Large intestine (tissue), 12 donors: ENCODE measurements at places on chromosomes 6 and 20. TPM values are rescaled to one million over a fixed set of nuclear protein-coding genes. Genes with fewer than 3 reads are reported as not detected.

GRCh38 chr6:143357561-143358255 is 92.8 kb downstream of the ADAT2 start:
- no peaks in the 10 kb centered on the region for H3K36me3 ChIP-seq
- H3K4me1 ChIP-seq, result peaks cover 11% of the 10 kb centered on the region
- H3K4me3 ChIP-seq, result no peak overlapping the region
- no peaks in the 10 kb centered on the region for H3K27me3 ChIP-seq
- H3K27ac ChIP-seq, result peak overlapping the region; percentile 29

DNA sequence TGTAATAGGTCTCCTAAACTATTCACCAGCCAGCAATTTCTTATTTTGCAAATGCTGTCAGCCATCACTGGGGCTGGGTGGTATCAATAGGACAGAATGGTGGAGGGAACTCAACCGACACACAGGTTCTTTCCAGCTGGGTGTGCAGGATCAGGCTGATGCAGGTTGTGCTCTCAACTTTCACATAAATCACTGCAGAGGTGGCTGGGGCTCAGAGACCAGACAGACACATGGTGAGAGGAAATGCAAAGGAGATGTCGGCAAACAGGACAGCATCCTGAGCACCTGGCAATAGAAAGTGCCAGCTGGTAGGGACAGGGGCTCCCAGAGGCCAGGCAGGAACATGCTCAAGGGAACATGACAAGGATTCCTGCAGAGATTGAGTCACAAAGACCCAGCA is 254.9 kb downstream of the SOD2 start:
- no peak overlapping the region for H3K27ac ChIP-seq
- DNase-seq, result no peak
- no peaks in the 10 kb centered on the region for H3K4me1 ChIP-seq
- H3K36me3 ChIP-seq, result no peaks in the 10 kb centered on the region
- H3K4me3 ChIP-seq, result no peak overlapping the region

DNA sequence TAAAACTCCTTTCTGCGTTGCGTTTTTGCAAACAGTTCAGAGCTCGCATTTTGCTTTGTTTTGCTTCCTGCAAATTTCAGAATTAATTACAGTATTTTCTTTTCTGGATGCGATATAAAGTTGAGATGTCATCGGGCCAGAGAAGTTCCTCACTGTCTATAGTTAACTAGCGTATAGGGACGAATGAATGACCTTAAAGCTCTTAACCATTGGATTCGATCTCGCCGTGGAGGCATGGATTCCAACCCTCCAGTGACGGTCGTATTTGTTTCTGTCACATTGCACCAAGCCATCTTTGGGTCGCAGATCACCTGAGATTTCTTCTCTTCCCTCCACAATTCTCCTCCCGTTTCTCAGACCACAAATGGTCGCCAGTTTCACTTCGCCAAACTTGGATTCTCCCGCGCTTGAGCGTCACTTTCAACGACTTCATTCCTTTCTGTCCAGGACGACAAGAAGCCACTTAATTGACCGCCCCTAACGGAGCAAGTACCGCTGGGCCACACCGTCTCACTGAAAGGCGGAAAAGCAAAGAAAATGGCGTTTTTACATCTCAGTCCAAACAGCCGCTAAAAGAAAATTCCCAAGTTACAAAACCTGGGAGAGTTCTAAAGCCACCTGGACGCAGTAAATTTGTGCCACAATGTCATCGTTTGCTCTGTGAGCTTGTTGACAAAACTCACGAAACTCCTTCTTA is 85.3 kb upstream of the ZNF184 start:
- H3K36me3 ChIP-seq, result no peaks in the 10 kb centered on the region
- H3K4me3 ChIP-seq, result no peak overlapping the region
- DNase-seq, result no peak
- no peak overlapping the region for H3K27ac ChIP-seq
- peaks cover 94% of the 10 kb centered on the region for H3K27me3 ChIP-seq

DNA sequence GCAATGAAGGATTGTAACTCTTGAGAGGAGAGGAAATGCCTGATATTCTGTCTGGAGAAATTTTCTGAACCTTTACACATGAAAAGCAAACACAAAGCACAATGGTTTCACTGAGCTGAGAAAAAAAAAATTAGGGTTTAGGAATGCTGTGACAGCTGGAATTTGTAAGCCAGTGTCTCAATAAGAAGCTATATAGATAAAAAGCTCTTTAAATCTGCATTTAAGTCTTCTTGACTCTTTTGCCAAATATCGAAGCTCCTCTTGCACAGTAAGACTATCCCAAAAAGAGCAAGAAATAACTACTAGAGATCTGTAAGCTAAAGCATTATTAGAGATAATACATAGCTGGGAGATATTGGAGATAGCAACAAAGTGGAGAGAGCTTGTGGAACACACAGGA is 1334.0 kb upstream of the CITED2 start:
- DNase-seq, result no peak
- H3K27ac ChIP-seq, result no peak overlapping the region
- no peak overlapping the region for H3K4me3 ChIP-seq
- H3K4me1 ChIP-seq, result no peaks in the 10 kb centered on the region

GRCh38 chr20:4813863-4814695 is 92.4 kb downstream of the PRND start:
- no peaks in the 10 kb centered on the region for H3K36me3 ChIP-seq
- H3K4me3 ChIP-seq, result no peak overlapping the region
- H3K27me3 ChIP-seq, result no peaks in the 10 kb centered on the region
- H3K4me1 ChIP-seq, result no peaks in the 10 kb centered on the region
- DNase-seq, result peak; percentile 28

SYCP2 gene
- 4.2 TPM for polyA plus RNA-seq

GMPR gene
- 3.2 TPM for polyA plus RNA-seq

GRCh38 chr6:90502866-90503407 is 83.9 kb downstream of the MAP3K7 start:
- H3K4me3 ChIP-seq, result no peak overlapping the region
- H3K27ac ChIP-seq, result peak overlapping the region; percentile 41
- DNase-seq, result peak; percentile 42

DNA sequence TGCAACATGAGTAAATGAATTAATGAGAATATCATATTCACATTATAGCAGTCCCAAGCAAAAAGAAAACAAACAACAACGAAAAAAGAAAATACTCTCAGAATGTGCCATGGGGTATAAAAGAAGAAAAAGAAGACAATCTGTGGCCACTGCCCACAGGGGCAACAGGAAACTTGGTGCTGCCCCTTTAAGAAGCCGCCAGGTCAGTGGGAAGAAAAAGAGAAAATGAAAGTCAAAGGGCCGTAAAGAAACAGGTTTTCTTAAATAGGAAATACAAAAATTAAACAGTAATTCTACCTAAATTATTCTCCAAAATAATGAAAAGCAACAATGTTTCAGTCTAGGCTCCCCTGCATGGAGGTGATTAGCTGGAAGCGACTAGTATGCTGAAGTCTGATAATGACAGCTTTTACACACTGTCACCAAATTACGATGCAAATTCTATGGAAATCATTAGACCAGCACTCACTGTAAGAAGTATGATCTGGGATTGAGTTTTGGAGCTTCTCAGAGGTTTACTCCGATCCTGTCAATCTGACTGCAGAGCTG is 23.6 kb downstream of the GMDS start:
- no peaks in the 10 kb centered on the region for H3K27me3 ChIP-seq
- H3K36me3 ChIP-seq, result no peaks in the 10 kb centered on the region
- DNase-seq, result no peak
- peaks cover 17% of the 10 kb centered on the region for H3K4me1 ChIP-seq
- peak overlapping the region; percentile 40 for H3K4me3 ChIP-seq
- peak overlapping the region; percentile 46 for H3K27ac ChIP-seq

DNA sequence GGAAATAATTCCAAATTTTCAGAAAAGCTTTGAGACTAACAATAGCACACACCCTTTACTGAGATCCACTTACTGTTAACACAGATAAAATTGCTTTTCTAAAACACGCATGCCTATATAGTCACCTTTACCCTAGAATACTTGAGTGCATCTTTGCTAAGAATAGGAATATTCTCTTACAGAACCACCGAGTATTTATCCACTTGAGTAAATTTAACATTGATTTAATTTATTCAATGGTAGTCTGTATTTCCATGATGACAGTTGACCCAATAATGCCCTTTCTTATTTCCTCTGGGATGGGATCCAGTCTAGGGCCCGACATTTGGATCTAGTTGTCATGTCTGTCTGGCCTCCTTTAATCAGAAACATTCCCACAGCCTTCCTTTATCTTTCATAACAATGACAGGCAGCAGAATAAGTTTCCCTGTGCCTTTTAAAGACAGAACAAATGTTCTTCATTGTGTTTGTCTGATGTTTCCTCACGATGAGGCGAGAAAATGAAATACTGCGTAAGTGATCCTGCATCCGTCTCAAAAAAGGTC is 56.6 kb upstream of the ERVFRD-1 start:
- no peaks in the 10 kb centered on the region for H3K36me3 ChIP-seq
- H3K27ac ChIP-seq, result no peak overlapping the region
- H3K27me3 ChIP-seq, result no peaks in the 10 kb centered on the region
- no peak overlapping the region for H3K4me3 ChIP-seq

FLRT3 gene
- 96.3 TPM for polyA plus RNA-seq

DNA sequence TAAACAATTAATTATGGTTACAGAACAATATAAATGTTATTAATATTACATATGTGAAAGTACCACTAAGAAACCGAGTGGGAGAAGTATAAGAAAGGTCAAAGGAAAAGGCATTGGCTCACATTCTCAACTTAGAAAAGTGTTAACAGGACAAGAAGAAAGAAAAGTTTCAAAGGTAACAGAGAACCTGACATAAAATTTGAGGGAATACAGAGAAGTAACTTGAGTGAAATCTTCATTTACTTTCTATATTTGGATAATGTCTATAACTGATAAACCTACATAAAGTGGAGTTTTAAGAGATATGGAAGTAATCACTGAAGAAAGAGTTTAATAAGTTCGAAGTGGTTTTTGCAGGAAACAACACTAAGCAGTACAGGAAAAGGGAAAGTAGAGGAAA is 30.1 kb downstream of the REPS1 start:
- no peak for DNase-seq
- no peaks in the 10 kb centered on the region for H3K36me3 ChIP-seq
- H3K4me1 ChIP-seq, result peaks cover 7% of the 10 kb centered on the region
- H3K27ac ChIP-seq, result peak overlapping the region; percentile 53
- no peak overlapping the region for H3K4me3 ChIP-seq

BTN1A1 gene
- 0.22 TPM for polyA plus RNA-seq

DNA sequence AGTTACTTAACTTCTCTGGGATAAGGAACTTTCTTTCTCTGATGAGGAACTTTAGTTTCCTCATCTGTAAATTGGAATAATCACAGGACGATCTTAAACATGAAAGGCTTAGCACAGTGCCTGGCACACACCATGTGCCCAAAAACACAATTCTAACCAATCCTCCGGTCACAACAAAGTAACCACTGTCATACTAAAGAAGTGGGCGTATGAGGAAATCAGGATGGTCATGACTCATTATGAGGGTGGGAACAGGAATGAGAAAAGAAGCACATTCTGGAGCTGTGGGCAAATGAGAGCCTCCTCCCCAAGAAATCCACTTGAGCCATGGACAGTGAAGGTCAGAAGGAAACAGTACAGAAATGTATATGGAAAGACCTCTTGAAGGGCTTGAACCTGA is 82.9 kb downstream of the LRFN2 start:
- no peaks in the 10 kb centered on the region for H3K27me3 ChIP-seq
- H3K36me3 ChIP-seq, result no peaks in the 10 kb centered on the region
- no peak overlapping the region for H3K4me3 ChIP-seq
- no peak overlapping the region for H3K27ac ChIP-seq
- DNase-seq, result no peak

- H3K27me3 ChIP-seq, result no peaks in the 10 kb centered on the region
- H3K4me1 ChIP-seq, result peaks cover 7% of the 10 kb centered on the region
- no peaks in the 10 kb centered on the region for H3K36me3 ChIP-seq
- H3K27ac ChIP-seq, result no peak overlapping the region
These were observed 7.8 kb upstream of the EZR start for GRCh38 chr6:158826819-158827501.

CRISP3 gene
- polyA plus RNA-seq, result 0.06 TPM

GRCh38 chr20:32003325-32003724 is 6.9 kb upstream of the CCM2L start:
- H3K27ac ChIP-seq, result no peak overlapping the region
- peaks cover 19% of the 10 kb centered on the region for H3K27me3 ChIP-seq
- no peak for DNase-seq
- no peak overlapping the region for H3K4me3 ChIP-seq
- no peaks in the 10 kb centered on the region for H3K4me1 ChIP-seq
- no peaks in the 10 kb centered on the region for H3K36me3 ChIP-seq

DNA sequence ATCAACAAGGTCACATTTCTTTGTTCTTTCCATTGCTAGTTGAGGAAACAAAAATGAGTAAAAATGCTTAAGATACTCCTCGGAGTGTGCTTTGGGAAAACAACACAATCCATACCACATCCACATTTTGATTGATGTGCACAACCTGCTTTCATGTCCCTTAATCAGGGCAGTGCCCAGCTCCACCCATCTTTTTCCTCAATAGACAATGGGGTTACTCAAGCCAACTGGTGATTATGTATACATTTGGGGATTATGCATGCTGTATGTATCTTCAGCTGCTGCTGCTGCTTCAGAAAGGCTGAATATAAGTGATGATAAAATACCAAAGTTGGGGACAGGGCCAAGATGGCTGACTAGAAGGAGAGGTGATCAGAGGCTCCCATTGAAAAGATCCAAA is 155.2 kb upstream of the VGLL2 start:
- no peak for DNase-seq
- H3K4me1 ChIP-seq, result no peaks in the 10 kb centered on the region
- no peak overlapping the region for H3K27ac ChIP-seq
- no peaks in the 10 kb centered on the region for H3K36me3 ChIP-seq

DNA sequence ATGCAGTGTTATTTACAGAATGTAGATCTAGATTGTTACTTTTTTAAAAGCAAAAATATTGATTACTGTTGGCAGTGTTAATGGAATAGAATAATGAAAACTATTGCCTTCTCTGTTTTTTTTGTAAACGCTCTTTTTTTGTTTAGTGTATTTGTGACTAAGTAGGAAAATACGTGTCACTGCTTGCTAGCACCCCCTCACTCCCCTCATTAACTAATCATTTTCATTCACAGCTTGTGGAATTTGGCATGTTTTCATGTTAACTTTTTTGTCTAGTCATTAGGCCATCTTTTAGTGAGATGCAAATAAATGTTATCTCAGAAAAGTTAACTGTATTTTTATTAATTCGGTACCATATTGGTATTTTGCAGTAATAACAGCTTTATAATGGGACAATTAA is 29.8 kb downstream of the ADGRG6 start:
- no peaks in the 10 kb centered on the region for H3K4me1 ChIP-seq
- H3K27ac ChIP-seq, result no peak overlapping the region

LTB gene
- polyA plus RNA-seq, result 20.1 TPM
